Neural crest cell (in vitro differentiated cells): ENCODE measurements at places on chromosomes 1 and 21. TPM values are rescaled to one million over a fixed set of nuclear protein-coding genes. Genes with fewer than 3 reads are reported as not detected.

The OR2M3 gene
- not detected in 2 replicates for total RNA-seq

The ITLN2 gene
- total RNA-seq: 0.35 TPM in 1 of 2 replicates, not detected in the other

The OXCT2 gene
- total RNA-seq: 0.75 and 0.77 TPM in 2 replicates

The CAPZA1 gene
- 130 and 131 TPM in 2 replicates for total RNA-seq

The KRTAP19-1 gene
- not detected in 2 replicates for total RNA-seq

The ERG gene
- total RNA-seq: 0.19 and 0.61 TPM in 2 replicates

The PBX1 gene
- total RNA-seq: 68.9 and 71.7 TPM in 2 replicates

The IL12RB2 gene
- 0.19 and 0.36 TPM in 2 replicates for total RNA-seq

The RNF186 gene
- total RNA-seq: not detected in 2 replicates

The ATAD3A gene
- 54.4 and 58.0 TPM in 2 replicates for total RNA-seq

The PTAFR gene
- 0.25 and 0.28 TPM in 2 replicates for total RNA-seq

The GFI1 gene
- total RNA-seq: 0.11 and 0.16 TPM in 2 replicates

The IGSF5 gene
- 0.77 and 0.80 TPM in 2 replicates for total RNA-seq

The PRKACB gene
- 34.4 and 42.1 TPM in 2 replicates for total RNA-seq

The FCRLA gene
- not detected in 2 replicates for total RNA-seq

The TFF2 gene
- not detected in 2 replicates for total RNA-seq

The HMGCS2 gene
- not detected in 2 replicates for total RNA-seq

The JTB gene
- total RNA-seq: 72.9 and 74.2 TPM in 2 replicates

The LCK gene
- total RNA-seq: not detected in 2 replicates

The FABP3 gene
- total RNA-seq: 13.6 and 14.0 TPM in 2 replicates

The SLAMF9 gene
- total RNA-seq: not detected in 2 replicates

The TMPRSS3 gene
- not detected in 2 replicates for total RNA-seq

The MIXL1 gene
- total RNA-seq: 0.37 and 0.41 TPM in 2 replicates

The LCE1A gene
- not detected in 2 replicates for total RNA-seq

The SAMSN1 gene
- not detected in 2 replicates for total RNA-seq

The FNDC10 gene
- 14.3 and 14.5 TPM in 2 replicates for total RNA-seq

The PGBD5 gene
- total RNA-seq: 16.3 and 19.7 TPM in 2 replicates

The CSF3R gene
- not detected in 2 replicates for total RNA-seq

The PSRC1 gene
- 100 and 102 TPM in 2 replicates for total RNA-seq

The TRIM17 gene
- 4.7 and 6.3 TPM in 2 replicates for total RNA-seq

The GBP6 gene
- not detected in 2 replicates for total RNA-seq

The HPCAL4 gene
- total RNA-seq: 0.49 and 0.68 TPM in 2 replicates

The CLCA4 gene
- not detected in 2 replicates for total RNA-seq

The RSPO1 gene
- total RNA-seq: 0.50 and 0.54 TPM in 2 replicates

The LCA5L gene
- total RNA-seq: 1.2 and 1.4 TPM in 2 replicates

The DPYD gene
- total RNA-seq: 5.9 and 7.3 TPM in 2 replicates

The MRPS14 gene
- 34.4 and 37.6 TPM in 2 replicates for total RNA-seq

The CD34 gene
- 0.14 and 0.26 TPM in 2 replicates for total RNA-seq

The KCND3 gene
- total RNA-seq: 0.61 and 0.86 TPM in 2 replicates

The CCDC190 gene
- total RNA-seq: not detected in 2 replicates

The CXADR gene
- total RNA-seq: 32.6 and 34.8 TPM in 2 replicates

The TMEM240 gene
- total RNA-seq: 13.4 and 16.9 TPM in 2 replicates

The ATP1A2 gene
- total RNA-seq: 93.6 and 101 TPM in 2 replicates

The LHX4 gene
- total RNA-seq: 0.91 and 0.96 TPM in 2 replicates

The LDLRAP1 gene
- 18.8 and 20.7 TPM in 2 replicates for total RNA-seq

The PLPPR4 gene
- 0.09 TPM in 1 of 2 replicates, not detected in the other for total RNA-seq

The NLRP3 gene
- 0.07 TPM in 2 replicates for total RNA-seq

The OR10Z1 gene
- total RNA-seq: not detected in 2 replicates

The PGLYRP4 gene
- not detected in 2 replicates for total RNA-seq

The DOCK7 gene
- total RNA-seq: 79.8 and 92.0 TPM in 2 replicates

The ATP1A4 gene
- 0.20 and 0.35 TPM in 2 replicates for total RNA-seq

The HRNR gene
- not detected in 2 replicates for total RNA-seq

The CDK11A gene
- total RNA-seq: 47.8 and 48.9 TPM in 2 replicates

The KCNA3 gene
- total RNA-seq: 2.8 TPM in 2 replicates

The SMYD3 gene
- 24.2 and 25.8 TPM in 2 replicates for total RNA-seq

The LCE3D gene
- total RNA-seq: not detected in 2 replicates

The OR6N1 gene
- total RNA-seq: not detected in 2 replicates

The LCE2C gene
- not detected in 2 replicates for total RNA-seq

The GPR3 gene
- total RNA-seq: 6.1 and 7.0 TPM in 2 replicates

The BEST4 gene
- total RNA-seq: 0.14 and 0.23 TPM in 2 replicates
